ENCODE measurements at places on chromosomes 2 and 18. TPM values are rescaled to one million over a fixed set of nuclear protein-coding genes. Genes with fewer than 3 reads are reported as not detected.

Gene MYOM1
- total RNA-seq: 9.7 TPM

GRCh38 chr2:222733846-222734702 is 62.6 kb downstream of the MOGAT1 start:
- no peak for DNase-seq

GRCh38 chr2:83051538-83052170 is 1407.4 kb downstream of the SUCLG1 start:
- DNase-seq: no peak

- DNase-seq: no peak
Observed at GRCh38 chr2:8346706-8347430, 335.0 kb upstream of the ID2 start.

DNA sequence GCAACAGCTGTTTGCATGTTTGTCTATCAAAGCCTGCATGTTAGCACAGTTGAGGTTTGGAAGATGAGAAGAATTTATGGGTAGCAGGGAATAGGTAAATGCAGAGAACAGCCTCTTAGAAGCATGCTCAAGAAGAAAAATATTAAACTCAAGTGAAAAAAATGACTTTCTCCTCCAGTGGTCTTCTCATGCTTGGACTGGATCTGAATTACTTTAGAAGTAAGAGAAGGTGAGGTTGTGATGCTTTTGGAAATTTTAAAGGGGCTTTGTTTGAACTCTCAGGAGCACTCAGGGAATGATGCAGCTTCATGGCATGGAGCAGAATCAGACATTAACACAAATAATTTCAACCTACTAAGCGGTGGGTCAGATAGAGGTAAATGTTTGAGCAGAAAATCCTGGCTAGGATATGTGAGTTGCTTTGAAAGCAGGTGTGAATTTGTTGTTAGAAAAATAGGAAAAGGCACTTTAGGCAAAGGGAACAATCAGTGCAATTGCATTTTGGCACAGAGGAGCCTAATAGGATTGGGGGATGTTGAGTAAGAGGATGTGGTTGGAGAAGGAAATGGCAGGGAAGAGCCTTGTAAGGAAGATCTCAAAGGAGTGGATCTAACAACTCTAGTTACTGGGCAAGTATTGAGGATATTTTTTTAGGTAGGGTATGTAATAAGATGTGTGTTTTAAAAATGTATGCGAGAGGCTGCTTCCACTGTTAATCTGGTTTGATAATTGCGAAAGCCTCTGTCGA is 76.3 kb downstream of the DDX1 start:
- no peak for DNase-seq
